Activated B cell treated with CpG ODN at 0.5 μM for 24 hours (primary cell): ENCODE measurements at places on chromosomes 2 and 18. TPM values are rescaled to one million over a fixed set of nuclear protein-coding genes. Genes with fewer than 3 reads are reported as not detected.

DNA sequence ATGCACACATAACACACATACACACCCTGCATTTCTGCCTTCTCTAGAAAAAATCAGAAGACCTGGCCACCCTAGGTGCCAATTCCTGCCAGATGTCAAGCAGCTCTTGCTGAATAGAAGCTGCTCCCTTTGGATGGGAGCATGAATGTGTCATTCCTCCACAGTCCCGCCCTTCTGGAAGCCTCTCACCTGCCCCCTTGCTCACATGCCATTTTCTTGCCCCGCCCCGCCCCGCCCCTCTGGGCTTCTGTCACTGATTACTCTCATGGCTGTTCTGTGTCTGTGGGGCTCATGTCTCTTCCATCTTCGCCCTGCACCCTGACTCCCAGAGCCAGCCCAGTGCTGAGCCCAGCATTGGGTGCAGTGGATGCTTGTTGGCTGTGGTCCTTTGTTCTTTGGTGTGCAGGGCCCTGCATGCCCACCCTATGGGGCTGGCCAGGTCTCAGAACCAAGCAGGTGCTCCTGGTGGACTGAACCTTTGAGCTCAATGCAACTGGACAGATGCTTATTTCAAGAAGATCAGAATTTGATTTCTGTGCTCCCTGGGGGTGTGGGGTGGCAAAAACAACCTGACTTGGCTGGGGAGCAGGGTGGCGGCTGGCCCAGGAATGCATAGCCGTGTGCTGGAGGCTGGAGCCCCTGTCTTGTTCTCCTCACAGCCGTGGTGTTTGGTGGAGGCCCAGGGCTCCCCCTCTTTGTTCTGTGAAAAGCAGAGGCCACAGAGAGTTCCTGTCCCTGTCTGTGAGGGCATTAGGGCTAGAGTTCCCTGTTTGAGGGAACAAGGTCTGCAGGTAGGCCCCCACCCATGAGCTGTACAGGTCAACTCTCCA lies 140.6 kb upstream of the GLI2 start:
- no peak for DNase-seq

DNA sequence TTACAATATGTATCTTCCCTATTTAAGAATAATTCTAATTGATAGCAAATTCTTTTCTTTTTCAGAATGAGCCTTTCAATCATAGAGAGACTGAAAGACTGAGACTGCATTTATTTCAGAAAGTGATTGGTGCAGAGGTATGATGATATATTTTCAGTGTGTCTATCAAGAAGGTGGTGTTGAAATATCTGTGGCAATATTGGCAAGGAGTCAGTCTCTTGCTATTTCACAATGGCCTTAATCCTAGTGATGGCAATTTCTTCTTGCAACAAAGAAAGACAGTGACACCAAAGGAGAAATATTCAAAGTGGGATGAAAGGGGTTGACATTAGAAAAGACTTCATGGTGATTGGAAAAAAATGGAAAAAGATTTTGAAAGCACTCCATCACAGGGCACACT lies 21.7 kb upstream of the ZBTB14 start:
- DNase-seq: no peak

- DNase-seq: no peak
Observed at GRCh38 chr18:75915941-75916623, 488.6 kb upstream of the SMIM21 start.

- no peak for DNase-seq
Observed at GRCh38 chr2:168075446-168075845, 171.9 kb downstream of the STK39 start.

GRCh38 chr2:118386641-118387302 lies 298.5 kb downstream of the INSIG2 start:
- no peak for DNase-seq

DNA sequence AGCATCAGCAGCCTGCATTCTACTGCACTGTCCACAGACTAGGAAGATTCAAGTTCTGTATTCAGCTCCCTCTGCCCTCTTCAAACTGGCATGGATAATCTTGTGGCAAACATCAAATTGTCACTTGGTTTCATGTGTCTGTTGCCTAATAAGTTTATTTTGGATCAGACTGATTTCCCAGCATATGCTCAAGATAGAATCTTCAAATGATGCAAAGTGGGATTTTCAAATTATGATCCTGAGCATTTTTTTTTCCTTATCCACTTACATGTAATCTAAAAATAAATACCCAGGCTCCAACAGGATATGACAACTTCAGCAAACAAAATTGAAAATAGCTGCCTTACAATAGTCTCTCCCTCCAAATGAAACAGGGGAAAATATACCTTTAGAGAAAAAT lies 160.9 kb upstream of the VRK2 start:
- DNase-seq: no peak

GRCh38 chr2:121710470-121711170 lies 26.1 kb downstream of the NIFK start:
- no peak for DNase-seq

The DNMT3A gene
- total RNA-seq: 45.0 and 49.9 TPM in 2 replicates
